HuH-7 (cell line): ENCODE measurements at places on chromosomes 13 and 19.

DNA sequence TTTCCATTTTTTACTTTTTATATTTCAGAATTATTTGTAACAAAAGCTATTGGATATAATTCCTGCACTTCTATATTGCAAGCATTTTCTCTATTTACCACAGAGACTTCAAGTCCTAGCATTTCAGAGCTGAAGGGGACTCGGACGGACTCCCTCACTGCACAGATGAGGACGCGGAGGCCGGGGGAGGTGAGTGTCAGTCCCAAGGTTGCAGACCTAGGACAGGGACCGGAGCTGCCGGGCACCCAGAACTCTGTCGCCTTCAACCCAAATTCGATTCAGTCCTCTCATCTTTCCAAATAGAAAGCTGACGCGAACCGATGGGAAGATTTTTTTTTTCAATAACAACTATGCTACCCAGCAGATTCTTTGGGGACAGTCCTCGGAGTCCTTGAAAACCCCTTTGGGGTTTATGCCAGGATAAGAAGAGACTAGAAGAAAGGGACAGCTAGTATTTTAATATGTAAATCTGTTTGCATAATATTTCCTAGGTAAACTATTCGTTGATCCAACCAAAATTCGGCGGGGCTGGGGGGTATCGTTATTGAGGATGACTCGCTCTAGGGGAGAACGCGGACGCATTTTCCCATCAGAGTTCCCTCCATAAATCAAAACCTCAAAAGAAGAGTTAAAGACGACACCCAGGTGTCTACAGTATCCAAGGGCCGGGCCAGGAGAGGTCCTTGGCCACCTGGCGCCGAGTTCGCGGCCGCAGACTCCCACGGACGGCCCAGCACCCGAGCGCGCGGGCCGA lies 803 bp downstream of the FLT3 start:
- no peak for DNase-seq

GRCh38 chr13:95479731-95480130 lies 72.8 kb upstream of the CLDN10 start:
- no peak for DNase-seq

- no peak for DNase-seq
Observed at GRCh38 chr19:45099467-45100191, 6.7 kb downstream of the PPP1R37 start.

GRCh38 chr13:30113551-30113950 lies 193.8 kb downstream of the KATNAL1 start:
- DNase-seq: no peak

GRCh38 chr19:18521692-18522123 lies at the start of gene ELL:
Gene ELL, minus strand, starts transcription at chr19:18522070. Its CDS starts 15 bp downstream, at chr19:18522055.
- DNase-seq: no peak

GRCh38 chr13:99469041-99469440 lies 32.2 kb upstream of the TM9SF2 start:
- DNase-seq: no peak

DNA sequence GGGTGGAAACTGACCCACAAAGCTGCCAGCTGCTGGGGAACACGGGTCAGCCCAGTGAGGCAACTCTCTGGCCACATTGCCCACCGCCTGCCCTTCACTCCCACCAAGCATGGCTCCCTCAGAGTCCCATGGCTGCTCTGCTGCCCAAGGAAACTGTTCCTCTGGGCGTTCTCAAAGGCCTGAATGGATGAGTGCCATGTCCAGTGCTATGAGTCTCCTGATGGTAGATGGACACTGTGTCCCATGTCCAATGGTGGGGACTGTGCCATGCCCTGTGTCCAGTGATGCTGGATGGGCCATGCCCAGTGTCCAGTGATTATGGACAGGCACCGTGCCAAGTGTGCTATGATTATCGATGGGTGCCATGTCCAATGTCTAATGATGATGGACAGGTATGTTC lies 88.8 kb downstream of the ANKRD10 start:
- no peak for DNase-seq

DNA sequence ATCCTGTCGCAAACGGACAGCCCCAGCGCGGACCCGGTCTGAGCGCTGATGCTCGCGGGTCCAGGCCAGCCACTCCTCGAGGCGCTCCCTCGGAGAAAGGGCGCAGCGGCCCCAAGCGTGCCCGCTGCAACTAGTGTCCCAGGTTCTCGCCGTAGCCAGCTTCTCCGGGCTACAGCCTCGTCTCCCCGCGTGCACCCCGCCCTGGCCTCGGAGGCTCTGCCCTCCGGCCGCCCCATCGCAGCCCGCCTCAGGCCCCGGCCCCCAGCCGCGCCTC lies 487 bp downstream of the FLT1 start:
- DNase-seq: no peak

DNA sequence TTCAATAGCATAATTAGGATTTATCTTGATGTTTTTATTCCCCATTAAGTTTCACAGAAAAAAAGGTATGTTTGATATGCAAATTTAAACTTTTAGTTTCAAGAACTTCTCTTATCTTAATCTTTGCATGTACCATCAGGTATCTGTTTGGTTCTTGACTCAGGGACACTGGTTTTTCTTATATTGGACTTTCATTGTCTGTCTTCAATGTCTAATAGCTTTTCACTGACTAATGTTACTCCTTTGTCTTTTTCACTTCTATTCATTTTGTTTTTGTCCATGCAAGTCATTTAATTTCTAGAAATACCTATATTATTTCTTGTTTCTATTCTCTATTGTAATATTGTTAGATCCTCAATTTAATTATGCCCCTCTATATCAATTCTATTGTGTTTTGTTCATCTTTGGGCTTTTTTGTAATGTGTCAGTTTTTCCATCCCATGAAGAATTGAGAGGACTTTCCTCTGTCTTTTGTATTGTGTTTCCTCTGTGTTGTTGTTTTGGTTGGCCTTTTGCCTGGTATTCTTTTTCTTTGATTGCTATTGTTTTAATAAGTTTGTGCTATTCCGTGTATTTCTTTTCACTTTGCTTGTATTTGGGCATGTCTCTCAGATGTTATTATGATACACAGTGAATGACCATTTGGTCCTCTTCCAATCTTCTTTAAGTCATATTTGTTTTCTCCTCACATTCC lies 58.3 kb upstream of the ANKRD10 start:
- no peak for DNase-seq

DNA sequence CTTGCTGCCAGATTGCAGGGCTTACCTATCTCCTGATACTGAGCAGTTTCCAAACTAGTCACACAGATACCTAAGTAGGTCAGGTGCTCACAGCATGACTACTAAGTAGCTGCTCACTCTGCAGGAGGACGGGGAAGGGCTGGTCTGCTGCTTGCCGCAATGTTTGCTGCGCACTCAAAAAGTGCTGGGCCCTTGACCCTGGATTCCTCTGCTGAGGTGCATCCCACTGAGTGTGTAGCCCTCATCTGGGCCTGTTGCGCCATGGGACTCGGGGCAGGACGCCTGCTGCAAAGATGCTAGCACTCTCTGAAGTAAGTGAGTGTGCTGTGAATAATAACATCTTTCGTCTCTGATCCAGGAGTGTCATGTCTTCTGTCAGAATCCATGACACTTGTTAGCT lies 59.2 kb upstream of the MEDAG start:
- no peak for DNase-seq

- no peak for DNase-seq
Observed at GRCh38 chr13:88429862-88430261, 758.7 kb downstream of the SLITRK5 start.

GRCh38 chr13:47413112-47413511 lies 516.3 kb upstream of the HTR2A start:
- no peak for DNase-seq

DNA sequence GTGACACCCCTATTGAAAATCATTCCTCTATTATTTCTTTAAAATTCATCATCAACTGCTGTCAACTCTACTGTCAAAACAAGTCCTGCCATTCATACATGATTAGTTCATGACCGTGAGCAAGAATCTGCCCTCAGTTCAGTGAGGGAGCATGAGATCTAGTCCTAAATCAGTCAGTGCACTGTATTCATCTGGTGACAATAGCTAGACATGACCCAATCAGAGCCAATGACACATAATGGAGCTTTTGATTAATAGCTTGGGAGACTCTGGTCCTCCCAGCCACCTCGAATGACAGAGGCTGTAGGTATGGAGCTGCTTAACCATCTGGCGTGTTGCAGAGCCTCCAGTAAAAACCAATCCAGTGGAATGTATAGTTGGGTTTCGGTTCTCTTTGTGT lies 46.9 kb upstream of the ARGLU1 start:
- no peak for DNase-seq

DNA sequence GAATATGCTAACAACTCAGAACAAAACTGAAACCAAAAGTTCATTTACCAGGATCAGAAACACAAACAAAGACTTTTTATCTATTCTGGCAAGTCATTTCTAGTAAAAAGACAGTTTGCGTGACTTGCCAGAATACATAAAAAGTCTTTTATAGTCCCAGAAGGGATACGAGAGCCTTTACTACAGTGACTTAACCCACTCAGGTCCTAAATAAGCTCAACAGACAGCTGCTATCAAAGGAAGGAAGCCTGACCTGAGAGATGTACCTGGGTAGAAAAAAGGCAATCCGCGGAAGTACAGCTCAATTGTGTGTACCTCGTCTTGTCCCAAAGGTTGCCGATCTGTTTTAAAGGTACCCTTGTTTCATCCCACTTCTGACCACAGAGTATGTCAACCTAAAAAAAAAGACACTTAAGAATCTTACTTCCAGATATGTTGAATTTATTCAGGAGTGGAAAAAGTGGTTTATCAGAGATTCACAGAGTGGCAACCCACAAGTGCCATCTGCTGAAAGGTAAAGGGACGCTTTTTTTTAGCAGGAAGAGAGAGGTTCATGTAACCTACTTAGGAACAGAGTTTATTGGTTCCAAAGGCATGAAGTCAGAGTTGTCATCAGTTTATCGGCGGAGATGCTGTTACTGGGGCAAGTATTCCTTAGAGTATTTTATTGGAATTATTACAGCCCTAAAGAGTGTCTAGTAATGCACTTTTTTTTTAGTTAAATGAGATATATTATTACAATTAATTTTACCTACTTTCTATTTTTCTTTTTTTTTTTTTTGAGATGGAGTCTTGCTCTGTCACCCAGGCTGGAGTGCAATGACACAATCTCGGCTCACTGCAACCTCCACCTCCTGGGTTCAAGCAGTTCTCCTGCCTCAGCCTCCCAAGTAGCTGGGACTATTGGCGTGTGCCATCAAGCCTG lies 69.7 kb upstream of the C1QTNF9B start:
- DNase-seq: no peak

GRCh38 chr13:102845289-102845629 lies 573 bp upstream of the ERCC5 start:
- DNase-seq: no peak

DNA sequence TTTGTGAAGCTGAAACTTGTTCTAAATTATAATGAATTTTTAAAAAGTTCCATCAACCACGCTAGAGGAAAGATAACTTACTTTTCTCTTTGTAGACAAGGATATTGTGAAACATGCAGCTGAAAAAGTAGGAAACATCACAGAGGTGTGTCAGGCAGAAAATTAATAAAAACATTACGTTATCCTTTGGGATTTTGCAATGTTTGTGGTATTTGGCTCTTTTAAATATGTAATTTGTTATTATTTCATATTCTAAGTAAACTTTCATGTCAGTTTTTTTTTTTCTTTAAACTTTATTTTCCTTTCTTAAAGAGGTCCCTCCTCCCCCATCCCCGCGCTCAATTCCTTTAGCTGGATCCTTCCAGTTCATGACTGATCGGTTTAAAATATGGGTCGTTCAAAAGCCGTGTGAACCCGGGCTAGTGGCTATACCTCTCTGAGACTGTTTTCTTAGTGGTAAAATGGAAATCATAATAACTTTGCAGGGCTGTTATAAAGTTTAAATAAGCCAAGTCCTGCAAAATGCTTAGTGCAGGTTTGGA lies 740 bp upstream of the CCDC61 start:
- no peak for DNase-seq

- DNase-seq: no peak
Observed at GRCh38 chr13:65378943-65379519, 1851.1 kb downstream of the PCDH9 start.

GRCh38 chr13:50189450-50189849 lies 174.2 kb downstream of the KCNRG start:
- no peak for DNase-seq

- DNase-seq: no peak
Observed at GRCh38 chr13:97111756-97112155, 110.4 kb upstream of the MBNL2 start.

- DNase-seq: no peak
Observed at GRCh38 chr13:110118106-110118505, 188.9 kb downstream of the COL4A1 start.

DNA sequence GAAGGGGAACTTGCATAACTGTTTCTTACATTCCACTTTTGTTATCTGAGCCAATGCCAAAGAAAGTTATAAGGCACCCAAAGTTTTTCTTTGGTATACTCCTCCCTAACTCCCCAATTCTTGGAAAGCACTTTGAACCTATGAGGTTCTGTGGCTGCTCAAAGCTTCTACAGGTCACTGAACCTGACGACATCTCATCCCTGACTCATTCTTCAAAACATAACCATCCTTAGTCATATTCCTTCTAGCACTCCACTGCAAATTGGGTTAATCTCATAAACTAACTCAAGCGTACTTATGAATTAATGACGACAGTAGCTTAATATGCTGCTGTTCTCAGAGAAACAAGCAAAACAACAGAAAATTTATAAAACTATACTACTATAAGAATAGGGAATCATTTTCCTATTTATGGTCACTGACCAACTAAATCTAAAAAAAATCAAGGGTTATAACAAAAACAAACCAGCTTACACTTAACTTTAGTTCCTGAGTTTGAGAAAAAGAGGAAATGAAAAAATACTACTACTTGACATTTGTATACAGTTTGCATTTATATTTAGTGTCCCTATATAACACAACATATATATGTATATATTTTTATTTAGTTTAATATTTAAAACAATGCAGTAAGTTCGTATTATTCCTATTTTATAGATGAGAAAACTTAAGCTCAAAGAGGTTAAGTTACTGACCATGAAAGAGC lies 69.1 kb downstream of the CAB39L start:
- DNase-seq: no peak

GRCh38 chr13:93744886-93745285 lies 518.3 kb downstream of the GPC6 start:
- no peak for DNase-seq

GRCh38 chr19:35049456-35049855 lies 7.9 kb downstream of the HPN start:
- DNase-seq: no peak
